ENCODE measurements at places on chromosomes 13 and 19.
A peak's percentile ranks its signal among the peaks of the same experiment; 100 is the strongest.

GRCh38 chr13:98875146-98875729, 102.6 kb downstream of the DOCK9 start:
- DNase-seq: no peak

GRCh38 chr19:44753932-44754749, 5.6 kb downstream of the BCL3 start:
- DNase-seq: peak; percentile 88

DNA sequence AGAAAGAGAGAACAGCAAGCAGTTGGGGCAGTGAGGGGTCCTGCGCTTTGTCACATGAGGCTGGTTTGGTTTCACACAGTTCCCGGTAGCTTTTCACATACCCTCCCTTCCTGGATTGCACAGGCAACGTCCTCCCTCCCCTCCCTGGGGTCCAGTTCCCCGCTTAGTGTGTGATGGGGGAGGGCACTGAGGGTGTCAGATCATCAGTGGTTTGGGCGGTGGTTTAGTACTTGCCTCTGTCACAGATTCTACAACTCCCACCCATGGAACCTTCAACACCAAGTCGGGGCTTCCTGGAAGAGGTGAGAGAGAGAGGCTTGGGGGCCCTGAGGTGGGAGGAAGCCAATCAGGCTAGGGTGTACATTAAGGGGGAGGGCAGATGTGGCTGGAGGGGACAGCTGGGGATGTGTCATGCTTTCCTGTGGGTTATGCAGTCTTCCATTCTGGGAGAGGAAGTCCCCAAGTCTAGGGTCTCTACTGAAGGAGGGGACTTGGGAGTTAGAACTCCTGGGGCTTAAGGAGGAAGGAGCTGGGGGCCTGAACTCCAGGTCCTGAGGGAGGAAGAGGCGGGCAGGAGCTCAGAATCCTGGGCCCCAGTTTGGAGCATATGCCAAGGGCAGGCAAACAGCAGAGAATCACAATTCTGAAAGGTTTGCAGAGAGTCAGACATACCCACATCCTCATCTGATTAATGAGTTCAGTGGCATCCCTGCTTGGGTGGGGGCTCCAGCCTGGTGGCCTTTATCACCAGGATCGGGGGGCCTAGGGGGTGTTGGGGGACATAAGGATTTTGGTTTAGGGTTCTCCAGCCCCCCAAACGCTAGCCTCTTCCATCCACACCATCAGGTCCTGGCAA, at the start of gene NKG7:
Gene NKG7, minus strand, starts transcription at position 6 of the 856 bp plus-strand sequence. CDS start 119 bp downstream, outside the sequence.
- no peak for DNase-seq

DNA sequence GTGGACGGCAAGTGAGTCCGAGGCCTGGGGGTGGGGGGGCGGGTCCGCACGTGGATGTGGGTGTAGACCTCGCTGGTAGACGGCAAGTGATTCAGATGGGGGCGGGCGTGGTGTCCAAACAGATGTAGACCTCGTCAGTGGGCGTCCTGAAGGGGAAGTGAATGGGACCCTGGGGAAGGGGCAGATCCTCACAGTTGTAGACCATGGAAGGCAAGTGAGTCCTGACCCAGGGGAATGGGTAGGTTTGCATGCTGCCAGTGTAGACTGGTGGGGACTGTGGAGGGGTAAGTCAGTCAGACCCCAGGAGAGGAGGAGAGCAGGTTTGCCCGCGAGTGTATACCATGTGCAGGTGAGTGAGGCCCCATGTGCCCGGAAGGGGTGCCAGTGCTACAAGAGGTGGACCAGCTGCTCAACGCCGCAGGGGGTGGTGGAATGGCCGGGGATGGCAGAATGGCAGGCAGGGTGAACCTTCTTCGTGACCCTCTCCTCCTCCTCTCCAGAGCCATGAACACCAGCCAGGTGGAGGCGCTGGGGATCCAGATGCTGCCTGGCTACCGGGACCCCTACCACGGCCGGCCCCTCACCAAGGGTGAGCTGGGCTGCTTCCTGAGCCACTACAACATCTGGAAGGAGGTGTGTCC, 22.1 kb downstream of the COLGALT1 start:
- no peak for DNase-seq

DNA sequence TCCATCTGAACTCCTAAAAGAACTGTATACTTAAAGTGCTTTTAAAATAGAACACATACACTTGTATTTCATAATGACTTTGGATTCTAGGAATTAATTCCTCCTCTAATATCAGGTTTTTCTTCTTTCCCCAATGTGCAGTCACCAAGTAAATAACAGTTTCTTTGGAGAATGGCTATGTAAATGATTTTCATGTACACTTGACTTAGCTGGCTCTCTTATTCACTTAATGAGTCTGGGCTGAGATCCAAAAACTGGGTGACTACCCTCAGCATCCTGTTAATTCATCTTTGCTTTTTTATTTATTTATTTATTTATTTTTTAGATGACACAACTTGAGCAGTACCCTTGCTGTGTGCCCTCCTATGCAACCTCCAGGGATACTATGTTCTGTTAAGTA, 1003.7 kb downstream of the SLITRK1 start:
- no peak for DNase-seq

Measured in osteocyte (in vitro differentiated cells).